ENCODE measurements at places on chromosomes 5 and 9. TPM values are rescaled to one million over a fixed set of nuclear protein-coding genes. Genes with fewer than 3 reads are reported as not detected.

The GARIN3 gene
- not detected for total RNA-seq

The THG1L gene
- total RNA-seq, result 32.0 TPM

The SELENOP gene
- total RNA-seq, result 63.2 TPM

The ROR2 gene
- 18.7 TPM for total RNA-seq

The ZNF346 gene
- 12.7 TPM for total RNA-seq

The PCDHA1 gene
- under 0.01 TPM for total RNA-seq

The RASEF gene
- total RNA-seq, result 5.6 TPM

The TLX3 gene
- not detected for total RNA-seq

The WNT8A gene
- not detected for total RNA-seq

The PDLIM4 gene
- total RNA-seq, result 107 TPM

The CCDC171 gene
- total RNA-seq, result 4.5 TPM

The MARCHF11 gene
- total RNA-seq, result not detected

The NTNG2 gene
- 3.5 TPM for total RNA-seq

The ACOT12 gene
- total RNA-seq, result 0.37 TPM

The PCDHGB1 gene
- total RNA-seq, result 0.44 TPM

The MLANA gene
- not detected for total RNA-seq

The ZNF608 gene
- total RNA-seq, result 1.8 TPM

The ZDHHC11B gene
- total RNA-seq, result 0.50 TPM

The DRD1 gene
- not detected for total RNA-seq

The MZB1 gene
- total RNA-seq, result not detected

The FUT7 gene
- not detected for total RNA-seq

The WWC1 gene
- total RNA-seq, result 0.33 TPM

The SMIM3 gene
- 44.7 TPM for total RNA-seq

The STPG3 gene
- total RNA-seq, result not detected

The PTPRD gene
- 8.9 TPM for total RNA-seq

The ADAMTS12 gene
- total RNA-seq, result 13.5 TPM

The SLC46A2 gene
- not detected for total RNA-seq

The SPATA31A3 gene
- not detected for total RNA-seq

The GFRA3 gene
- not detected for total RNA-seq

The PCDHAC2 gene
- total RNA-seq, result 1.9 TPM

The STKLD1 gene
- 1.1 TPM for total RNA-seq

The PCDHGA4 gene
- total RNA-seq, result 5.2 TPM

The SLC4A9 gene
- total RNA-seq, result not detected

The CRAT gene
- total RNA-seq, result 41.6 TPM

The IFNA2 gene
- not detected for total RNA-seq

The HSPB3 gene
- 1.8 TPM for total RNA-seq

The CDKN2B-AS1 gene
- 4.1 TPM for total RNA-seq

The CD74 gene
- 0.22 TPM for total RNA-seq

The OR1J2 gene
- not detected for total RNA-seq

The PCDHGA7 gene
- total RNA-seq, result 4.0 TPM

The FAM221B gene
- not detected for total RNA-seq

The CER1 gene
- total RNA-seq, result not detected

The HTR4 gene
- not detected for total RNA-seq
